ENCODE measurements at places on chromosomes 11 and 22. TPM values are rescaled to one million over a fixed set of nuclear protein-coding genes. Genes with fewer than 3 reads are reported as not detected.

GRCh38 chr11:35845860-35846259 is 98.0 kb upstream of the LDLRAD3 start:
- no peak for DNase-seq

The XKR3 gene
- not detected for polyA plus RNA-seq

The BIRC3 gene
- polyA plus RNA-seq: 0.17 TPM

DNA sequence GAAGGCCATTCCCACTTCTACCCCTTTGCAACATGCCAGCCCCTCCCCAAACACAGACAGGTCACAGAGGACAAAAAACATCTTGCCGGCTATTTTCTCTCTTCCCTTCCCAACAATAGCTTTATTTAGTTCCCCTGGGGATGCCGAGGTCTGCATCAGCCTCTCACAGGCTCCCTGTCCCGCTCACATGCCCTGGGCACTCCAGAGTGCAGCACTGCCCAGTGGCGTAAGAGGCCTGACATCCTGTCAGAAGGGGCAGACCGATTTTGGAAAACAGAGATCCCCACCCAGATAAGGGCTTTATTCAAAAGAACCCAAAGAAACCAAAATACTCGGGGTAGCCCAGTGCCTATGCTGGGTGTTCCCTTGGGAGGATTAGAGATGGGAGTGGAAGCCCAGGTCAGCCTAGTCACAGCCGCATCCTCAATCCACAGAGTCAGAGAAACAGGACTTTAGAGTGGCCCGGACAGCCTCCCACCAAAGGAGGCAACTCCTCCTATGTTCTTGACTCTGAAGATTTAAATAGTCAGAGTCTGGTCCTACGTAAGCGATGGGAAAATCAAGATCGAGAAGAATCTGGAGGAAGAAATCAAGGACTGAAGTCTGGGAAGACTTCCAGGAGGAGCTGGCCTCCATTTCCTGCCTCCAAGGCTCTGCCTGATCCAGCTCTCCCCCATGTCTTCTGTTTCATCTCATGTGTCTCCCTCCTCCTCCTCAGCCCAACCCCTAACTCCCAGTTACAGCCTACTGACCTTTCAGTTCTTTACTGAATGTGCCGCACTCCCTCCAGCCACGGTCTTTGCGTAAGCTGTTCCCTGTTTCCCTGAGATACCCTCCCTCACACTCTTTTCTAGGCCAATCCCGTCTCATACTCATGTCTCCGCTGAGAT is 129.3 kb downstream of the FBXO7 start:
- no peak for DNase-seq

The CCDC87 gene
- polyA plus RNA-seq: 1.2 TPM

The APOA5 gene
- polyA plus RNA-seq: not detected

- DNase-seq: no peak
Measured at GRCh38 chr11:126362879-126363655, 7.6 kb downstream of the ST3GAL4 start.

The SCGB1C1 gene
- not detected for polyA plus RNA-seq

The OR51I1 gene
- polyA plus RNA-seq: not detected

GRCh38 chr11:65298655-65299179 is 15.9 kb upstream of the CDC42EP2 start:
- peak; percentile 35 for DNase-seq

DNA sequence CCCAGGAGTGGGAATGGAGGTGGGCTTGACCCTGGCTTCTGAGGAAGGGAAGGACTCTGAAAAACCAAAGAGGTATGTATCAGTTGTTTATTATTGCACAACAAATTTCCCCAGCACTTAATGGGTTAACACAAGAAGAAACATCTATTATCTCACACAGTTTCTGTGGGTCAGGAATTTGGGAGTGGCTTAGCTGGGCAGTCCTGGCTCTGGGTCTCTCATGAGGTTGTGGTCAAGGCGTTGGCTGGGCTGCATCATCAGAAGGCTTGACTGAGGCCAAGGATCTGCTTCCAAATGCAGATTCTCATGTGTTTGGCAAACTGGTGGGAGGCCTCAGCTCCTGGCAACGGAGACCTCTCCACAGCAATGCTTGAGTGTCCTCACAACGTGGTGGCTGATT is 17.5 kb upstream of the SMIM38 start:
- DNase-seq: no peak

The HSPB2 gene
- 4.3 TPM for polyA plus RNA-seq

The OR9Q1 gene
- not detected for polyA plus RNA-seq

The TUB gene
- polyA plus RNA-seq: 4.8 TPM

The OR2AG1 gene
- polyA plus RNA-seq: not detected

DNA sequence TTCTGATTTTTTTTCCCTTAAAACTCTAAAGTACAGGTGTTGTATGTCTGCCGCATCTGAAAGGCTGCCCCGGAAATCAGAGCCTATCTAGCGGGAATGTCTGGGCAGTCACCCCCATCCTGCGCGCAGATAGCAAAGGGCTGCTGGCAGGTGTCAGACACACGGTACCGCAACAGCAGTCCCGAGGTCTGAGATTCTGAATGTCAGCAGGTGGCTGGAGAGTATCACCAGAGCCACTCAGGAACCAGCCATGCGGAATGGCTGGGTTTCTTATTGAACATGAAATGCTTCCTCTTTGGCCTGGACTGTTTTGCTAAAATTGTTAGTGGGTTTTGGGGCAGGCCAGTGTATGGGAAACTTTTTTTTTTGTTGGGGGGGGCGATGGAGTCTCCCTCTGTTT is 53.3 kb downstream of the CERK start:
- no peak for DNase-seq

DNA sequence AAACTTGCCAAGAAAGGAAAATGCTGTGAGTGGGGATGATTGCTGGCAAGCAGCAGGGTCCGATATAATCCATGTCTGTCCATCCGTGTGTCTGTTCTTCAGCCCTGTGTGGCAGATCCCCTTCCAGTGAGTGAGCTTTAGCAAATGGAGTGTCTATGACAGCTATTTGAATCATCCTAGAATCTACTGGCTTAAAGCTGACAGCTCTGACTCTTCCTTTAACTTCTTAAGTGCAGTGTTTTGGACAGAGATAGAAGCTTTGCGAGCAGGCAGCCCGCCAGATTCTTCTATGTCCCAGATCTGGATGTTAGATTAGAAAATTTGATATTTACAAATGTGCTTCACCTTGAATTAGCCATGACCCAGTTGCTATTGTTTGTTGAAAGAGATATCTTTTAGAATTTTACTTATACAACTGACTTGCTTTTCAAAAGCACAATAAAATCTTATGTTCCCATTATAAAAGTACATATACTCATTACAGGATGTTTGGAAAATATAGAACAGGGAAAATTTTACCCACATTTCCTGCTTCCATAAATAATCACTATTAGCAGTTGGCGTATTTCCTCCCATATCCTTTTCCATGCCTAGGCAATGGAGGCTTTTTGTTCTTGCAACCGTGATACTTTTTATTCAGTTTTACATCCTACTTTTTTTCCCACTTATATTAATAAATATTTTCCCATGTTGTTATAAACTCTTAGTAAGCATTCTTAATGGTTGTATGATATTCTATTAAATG is 124.5 kb downstream of the COMMD9 start:
- no peak for DNase-seq

DNA sequence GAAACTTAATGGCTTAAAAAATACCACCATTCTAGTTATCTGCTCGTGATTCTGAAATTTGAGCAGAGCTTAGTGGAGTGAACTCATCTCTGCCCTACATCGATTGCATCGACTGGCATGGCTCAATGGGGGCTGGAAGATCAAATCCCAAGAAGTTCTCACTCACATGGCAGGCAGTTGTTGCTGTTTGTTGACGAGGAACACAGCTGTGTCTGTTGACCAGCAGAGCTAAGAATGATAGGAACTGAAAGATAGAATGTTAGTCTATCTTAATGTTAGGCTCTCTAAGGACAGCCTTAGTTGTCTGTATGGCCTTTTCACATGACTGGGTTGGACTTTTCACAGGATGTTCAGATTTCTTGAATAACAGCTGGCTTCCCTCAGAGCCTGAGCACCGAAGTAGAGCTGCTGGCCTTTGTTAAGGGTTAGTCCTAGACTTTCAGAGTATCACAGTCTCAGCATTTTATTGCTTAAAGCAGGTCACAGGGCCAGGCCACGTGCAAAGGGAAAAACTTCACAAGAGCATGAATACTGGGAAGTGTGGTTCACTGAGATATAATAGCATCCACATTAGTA is 31.6 kb upstream of the IZUMO1R start:
- DNase-seq: no peak

GRCh38 chr22:19520007-19520406 is 4.2 kb downstream of the CLDN5 start:
- DNase-seq: no peak

- DNase-seq: no peak
Measured at GRCh38 chr22:22669093-22669492, 24.7 kb downstream of the GGTLC2 start.

The ANO1 gene
- 0.92 TPM for polyA plus RNA-seq

DNA sequence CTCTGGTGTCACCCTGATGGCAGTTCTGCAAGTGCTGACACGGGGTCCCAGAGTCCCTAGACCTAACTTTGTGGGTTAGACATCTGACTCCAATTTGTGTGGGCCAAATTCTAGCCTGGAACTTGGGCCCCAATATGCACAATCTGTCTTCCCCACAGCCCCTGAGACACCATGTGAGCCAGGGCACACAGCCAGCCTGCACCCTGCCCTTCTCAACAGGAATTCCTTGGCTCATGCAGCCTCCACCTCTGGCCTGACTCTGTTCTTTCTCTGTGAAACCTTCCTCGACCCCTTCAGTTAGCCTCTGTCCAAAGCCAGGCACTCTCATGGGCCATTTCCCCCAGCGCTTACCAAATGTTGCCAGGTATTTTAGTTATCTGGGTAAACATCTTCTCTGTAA is 59.1 kb upstream of the POU2AF1 start:
- no peak for DNase-seq

- no peak for DNase-seq
Measured at GRCh38 chr11:62710001-62710345, 2.5 kb downstream of the GNG3 start.

The PIWIL4 gene
- 0.44 TPM for polyA plus RNA-seq

GRCh38 chr11:70908223-70908622 is 344.2 kb downstream of the SHANK2 start:
- no peak for DNase-seq

DNA sequence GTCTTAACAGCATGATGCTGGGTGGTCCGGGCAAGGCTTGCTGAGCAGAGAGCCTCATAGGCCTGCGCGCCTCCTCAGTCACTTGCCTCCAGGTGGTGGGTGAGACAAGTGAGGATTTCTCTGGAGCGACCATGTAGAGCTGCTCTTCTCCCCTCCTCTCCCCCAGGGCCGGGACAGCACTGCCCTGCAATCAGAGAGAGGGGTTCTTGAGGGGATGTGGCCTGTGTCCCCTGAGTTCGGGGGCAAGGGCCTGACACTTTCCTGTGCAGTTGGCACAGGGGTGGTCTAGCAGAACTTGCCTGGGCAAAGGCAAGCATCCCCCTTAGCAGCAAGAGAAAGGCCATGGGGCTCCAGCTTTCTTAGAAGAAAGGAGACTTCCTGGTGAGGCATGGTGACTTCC is 95.8 kb upstream of the LMO1 start:
- DNase-seq: no peak

GRCh38 chr11:120749395-120749794 is 237.8 kb downstream of the GRIK4 start:
- no peak for DNase-seq

The LGALS12 gene
- polyA plus RNA-seq: not detected

- DNase-seq: peak; percentile 39
Measured at GRCh38 chr22:45628515-45628914, 43.1 kb upstream of the ATXN10 start.

DNA sequence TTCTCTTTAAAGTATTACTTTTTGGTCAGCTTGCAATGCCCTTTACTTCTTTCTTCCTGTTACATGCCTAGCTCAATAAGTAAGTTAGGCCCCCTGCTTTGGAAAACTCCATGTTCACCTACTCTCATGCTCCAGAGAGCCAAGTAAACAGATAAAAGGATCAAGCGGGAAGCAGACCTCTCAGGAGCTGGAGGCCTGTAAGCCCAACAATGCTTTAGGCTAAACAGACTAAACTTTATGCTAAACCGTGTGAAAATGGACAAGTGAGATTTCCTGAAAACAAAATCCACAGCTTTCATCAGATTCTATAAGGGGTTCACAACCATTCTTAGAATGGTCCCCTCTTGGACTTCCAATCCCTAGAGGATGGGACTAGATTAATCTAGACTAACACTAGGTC is 40.2 kb downstream of the CELF1 start:
- DNase-seq: no peak

DNA sequence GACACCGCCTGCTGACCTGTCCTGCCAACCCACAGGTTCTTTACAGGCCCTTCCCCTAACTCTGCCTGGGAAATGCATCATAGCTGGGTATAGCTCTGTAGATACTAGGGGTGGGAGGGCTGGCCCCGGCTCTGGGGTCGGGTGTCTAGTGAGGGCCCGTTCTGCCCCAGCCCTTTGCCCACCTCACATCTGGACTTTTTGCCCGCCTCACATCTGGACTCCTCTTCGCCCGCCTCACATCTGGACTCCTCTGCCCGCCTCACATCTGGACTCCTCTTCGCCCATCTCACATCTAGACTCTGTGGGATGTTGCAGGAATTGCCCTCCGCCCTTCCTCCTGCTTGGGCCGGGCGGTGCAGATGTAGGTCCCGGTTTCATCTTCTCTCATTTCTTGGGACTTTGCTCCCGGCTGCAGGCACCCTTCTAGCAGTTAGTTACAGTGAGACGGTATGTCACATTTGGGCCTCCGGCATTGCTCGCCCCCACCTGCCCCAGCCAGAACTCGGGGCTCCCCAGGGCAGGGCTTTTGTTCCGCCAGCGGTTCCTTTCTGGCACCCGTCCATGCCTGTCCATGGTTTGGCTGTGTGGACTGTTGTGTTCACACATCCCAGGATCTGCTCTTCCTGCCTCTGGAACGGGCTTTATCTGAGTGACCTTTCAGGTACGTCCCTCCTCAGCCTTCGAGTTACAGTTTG is 1153.7 kb downstream of the BRD1 start:
- no peak for DNase-seq

DNA sequence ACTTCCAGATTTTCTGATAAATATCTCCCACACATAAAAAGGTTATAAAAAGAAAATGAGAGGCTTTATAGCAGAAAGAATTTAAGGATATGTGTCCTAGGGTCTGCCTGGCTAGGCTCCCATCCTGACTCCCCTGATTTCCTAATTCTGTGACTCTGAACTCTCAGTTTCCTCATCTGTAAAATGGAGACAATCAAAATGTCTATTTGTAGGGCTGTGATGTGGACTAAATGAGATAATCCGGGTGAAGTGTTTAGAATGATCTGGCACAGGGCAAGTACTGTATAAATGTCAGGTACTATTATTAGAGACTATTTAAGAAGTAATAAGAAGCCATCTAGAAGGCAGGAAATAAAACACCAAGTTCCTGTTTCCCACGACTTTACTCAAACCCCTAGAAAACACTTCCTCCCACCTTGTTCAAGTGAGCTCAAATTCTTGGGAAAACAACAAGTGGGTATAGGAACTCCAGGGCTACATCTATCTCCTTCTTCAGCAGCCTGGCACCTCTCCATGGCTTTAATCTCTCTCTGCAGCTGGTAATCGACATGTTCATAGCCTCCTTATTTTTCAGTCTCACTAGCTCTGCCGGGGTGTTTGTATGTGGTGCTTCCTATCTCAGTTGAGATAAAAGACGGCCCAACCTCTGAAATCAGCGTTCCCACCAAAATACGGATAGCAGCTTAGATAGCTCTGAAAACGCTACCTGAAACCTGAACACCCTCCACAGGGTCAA is 6.7 kb downstream of the ASCC2 start:
- DNase-seq: no peak

The ALDH3B1 gene
- polyA plus RNA-seq: 10.5 TPM
